ENCODE measurements at places on chromosomes 1 and 21.

GRCh38 chr1:208977012-208977411, 606.5 kb upstream of the CAMK1G start:
- DNase-seq, result no peak

DNA sequence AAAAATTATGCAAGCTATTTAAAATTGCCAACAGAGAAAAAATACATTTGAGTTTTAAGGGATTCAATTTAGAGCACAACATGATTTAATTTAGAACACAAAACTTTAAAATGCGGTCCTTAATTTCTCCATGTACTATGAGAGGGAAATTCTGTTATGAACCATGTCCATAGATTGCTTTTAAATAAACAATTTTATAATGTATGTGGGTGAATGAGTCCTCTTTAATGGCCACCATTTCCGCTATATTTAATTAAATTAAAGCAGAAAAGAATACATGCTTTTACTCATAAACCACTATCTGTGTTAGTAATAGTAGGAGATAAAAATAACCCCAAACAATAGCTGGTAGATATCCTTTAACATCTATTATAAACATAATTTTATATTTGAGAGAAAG, 914.6 kb downstream of the LTN1 start:
- no peak for DNase-seq

- DNase-seq, result no peak
Measured at GRCh38 chr21:30340714-30341573, 3.5 kb upstream of the KRTAP27-1 start.

DNA sequence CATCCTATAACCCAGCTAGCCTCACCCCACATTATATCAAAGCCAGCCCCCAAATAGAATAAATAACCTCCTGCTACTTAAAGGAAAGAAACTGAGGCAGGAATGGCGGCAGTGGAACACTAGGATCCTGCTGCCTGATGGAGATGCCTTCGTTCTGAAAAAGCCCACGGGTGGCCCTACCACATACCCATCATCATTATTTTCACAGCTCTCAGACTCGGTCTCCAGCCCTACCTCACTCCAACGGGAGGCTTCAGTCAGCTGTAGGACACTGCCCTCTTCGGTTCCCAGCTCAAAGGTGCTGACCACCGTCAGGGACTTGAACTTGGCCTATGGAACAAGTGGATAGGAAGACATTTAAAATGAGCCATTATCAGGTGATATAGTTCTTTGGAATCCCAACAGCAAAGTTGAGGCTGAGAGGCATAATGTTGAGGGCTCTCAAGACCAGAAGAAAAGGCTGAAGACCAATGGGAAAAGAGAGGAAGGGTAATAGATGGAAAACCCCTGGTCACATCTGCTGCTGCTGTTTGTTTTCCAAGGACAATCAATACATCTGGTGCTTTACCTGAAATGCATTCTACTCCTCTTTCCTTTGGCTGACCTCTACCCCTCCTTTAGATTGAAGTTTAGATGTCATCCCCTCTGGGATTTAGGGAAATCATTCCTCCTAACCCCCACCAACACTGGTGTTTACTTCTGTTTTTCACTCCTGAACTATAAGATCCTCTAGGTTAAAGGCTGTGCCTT, 7.8 kb upstream of the ANKRD35 start:
- DNase-seq, result no peak

- DNase-seq, result no peak
Measured at GRCh38 chr1:109266965-109267364, 16.0 kb downstream of the PSRC1 start.

DNA sequence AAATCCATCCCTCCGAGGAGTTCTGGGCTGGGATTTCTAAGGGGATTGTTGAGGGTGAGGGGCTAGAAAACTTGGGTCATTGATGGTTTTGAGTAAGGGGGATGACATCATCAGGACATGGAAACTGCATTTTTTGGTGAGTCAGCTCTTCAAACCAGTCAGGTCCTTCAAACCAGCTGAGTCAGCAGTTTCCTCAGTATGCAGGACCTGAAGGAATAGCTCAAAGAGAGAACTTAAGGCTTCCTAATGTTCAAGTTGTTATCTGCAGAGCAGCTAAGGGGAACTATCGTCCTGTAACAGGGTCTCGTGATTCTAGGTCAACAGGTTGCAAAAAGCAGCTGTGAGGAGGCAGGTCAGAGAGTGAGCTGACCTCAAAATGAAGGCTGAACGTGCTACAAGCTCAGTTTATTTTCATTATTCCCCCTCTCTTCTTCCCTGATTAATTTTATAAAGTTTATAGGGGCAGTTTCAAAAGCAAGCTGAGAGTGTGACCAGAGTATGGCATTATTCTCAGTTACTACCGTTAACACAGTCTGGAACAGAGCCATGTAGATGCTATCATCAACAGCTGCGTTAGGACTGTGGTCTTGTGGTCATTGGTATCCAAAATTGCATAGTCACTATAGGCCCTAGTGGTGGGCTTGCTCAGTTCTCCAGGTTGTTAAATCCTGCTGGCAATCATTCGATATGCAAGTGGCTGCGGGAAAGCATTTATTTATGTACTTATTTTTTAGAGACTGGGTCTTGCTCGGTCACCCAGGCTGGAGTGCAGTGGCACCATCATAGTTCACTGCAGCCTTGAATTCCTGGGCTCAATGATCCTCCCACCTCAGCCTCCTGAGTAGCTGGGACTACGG, 10.7 kb upstream of the SDC3 start:
- DNase-seq, result no peak

DNA sequence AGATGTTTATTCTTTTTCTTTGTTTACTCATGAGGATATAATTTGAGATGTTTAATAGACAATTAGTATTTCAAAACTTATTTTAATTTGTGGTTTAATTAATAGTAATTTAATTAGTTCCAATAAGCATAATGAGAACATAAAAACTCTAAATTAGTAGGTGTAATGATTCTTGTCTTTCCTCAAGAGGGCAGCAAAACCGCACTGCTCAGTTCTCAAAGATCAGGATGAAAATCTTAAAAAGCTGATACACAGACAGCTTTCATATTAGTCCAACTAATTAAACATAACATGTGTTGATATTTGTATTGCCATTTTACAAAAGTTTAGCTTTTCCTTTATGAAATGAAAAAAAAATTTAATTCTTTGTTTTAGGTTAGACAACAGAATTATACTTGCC, 106.7 kb upstream of the C21orf91 start:
- DNase-seq, result no peak

- no peak for DNase-seq
Measured at GRCh38 chr21:15052459-15052763, 12.4 kb downstream of the NRIP1 start.

DNA sequence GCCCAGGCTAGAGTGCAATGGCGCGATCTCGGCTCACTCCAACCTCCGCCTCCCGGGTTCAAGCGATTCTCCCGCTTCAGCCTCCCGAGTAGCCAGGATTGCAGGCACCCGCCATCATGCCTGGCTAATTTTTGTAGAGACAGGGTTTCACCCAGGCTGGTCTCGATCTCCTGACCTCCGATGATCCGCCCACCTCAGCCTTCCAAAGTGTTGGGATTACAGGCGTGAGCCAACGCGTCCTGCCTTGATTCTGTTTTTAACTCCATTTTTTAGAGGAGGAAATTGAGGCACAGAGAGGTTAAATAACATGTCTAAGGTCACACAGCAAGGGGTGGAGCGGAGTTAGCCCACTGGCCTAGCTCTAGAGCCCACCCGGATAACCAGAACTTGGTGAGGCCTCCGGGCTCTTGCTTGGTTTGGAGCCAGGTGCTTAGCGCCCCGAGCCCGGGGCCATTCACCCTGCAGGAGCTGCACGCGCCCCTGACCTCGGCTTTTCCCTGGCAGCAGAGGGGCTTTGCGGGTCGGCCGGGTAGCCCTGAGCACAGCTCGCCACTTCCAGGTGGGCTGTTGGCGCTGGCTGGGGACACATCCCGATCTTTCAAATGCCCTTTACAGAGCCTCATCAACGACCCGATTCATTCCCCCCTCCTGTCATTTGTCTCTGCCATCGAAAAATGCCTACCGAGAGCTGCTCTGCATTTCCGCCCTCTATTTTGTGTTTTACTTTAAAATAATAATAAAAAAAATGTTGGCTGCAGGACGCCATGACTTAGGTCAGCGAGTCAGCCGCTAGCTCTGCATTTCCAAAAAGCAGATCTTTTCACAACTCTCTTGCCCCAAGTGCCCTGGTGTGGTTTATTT, 11.2 kb downstream of the SIM2 start:
- no peak for DNase-seq

DNA sequence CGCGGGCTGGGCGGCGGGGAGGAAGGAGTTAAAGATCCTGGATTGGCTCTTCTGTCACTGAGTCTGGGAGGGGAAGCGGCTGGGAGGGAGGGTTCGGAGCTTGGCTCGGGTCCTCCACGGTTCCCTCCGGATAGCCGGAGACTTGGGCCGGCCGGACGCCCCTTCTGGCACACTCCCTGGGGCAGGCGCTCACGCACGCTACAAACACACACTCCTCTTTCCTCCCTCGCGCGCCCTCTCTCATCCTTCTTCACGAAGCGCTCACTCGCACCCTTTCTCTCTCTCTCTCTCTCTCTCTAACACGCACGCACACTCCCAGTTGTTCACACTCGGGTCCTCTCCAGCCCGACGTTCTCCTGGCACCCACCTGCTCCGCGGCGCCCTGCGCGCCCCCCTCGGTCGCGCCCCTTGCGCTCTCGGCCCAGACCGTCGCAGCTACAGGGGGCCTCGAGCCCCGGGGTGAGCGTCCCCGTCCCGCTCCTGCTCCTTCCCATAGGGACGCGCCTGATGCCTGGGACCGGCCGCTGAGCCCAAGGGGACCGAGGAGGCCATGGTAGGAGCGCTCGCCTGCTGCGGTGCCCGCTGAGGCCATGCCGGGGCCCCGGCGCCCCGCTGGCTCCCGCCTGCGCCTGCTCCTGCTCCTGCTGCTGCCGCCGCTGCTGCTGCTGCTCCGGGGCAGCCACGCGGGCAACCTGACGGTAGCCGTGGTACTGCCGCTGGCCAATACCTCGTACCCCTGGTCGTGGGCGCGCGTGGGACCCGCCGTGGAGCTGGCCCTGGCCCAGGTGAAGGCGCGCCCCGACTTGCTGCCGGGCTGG, at the start of gene NPR1:
Gene NPR1, plus strand, starts transcription at position 170 of the 818 bp plus-strand sequence. Its CDS starts 421 bp downstream, at position 591.
- DNase-seq, result peak; percentile 84

DNA sequence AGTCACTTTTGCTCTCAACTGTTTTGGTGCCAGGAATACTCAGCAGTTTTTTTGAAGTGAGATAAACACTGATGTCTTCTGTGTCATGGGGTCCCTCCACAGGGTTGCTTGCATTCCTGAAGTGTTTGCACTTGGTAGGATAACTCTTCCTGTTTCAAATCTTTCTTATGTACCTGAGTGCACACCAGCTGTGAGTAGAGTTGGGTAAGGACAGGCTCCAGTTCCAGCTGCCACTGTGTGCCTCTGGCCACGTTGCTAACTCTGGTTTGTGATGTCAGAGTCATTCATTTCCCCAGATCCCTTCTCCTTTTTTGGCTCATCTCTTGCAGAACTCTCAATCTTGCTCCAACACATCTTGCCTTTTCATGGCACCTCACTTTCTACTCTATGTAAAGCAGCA, 356.3 kb upstream of the B3GALT2 start:
- no peak for DNase-seq

DNA sequence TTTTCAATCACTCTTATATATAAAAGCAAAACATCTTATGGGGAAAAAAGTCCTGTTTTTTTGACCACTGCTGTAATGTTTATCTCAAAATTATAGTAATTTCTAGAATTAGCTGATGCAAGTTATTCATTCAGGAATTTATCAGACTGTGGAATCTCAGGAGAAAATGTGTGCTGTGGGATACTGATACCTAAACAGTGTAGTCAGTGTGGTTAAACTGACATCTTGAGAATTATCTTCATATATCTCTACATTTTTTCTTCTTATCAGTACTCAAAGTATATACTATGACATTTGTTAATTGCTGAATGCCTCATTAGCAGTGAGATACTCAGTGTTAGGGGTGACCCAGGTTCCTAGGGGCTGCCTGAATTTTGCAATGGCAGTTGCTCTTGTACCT, 839.3 kb downstream of the KCNT2 start:
- DNase-seq, result no peak

DNA sequence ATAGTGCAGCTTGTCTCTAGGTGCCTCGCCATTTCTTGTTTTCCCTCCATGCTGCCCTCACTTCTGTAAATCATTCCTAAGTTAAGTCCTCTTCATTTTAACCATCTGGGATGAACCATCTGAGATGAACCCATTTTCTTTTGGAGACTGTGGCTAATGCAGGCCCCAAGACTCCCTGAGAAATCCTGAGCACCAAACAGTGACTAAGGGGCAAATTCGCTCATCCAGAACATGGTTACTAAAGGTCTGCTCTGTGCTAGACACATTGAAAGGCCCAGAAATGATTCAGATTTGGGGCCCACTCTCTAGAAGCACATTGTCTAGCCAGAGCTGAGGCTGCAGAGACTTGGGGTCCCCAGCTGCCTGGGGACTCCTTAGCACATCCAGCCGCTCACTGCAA, 151.9 kb upstream of the CTTNBP2NL start:
- DNase-seq, result no peak

- no peak for DNase-seq
Measured at GRCh38 chr21:7917729-7918128, 2603.7 kb upstream of the TPTE start.

- DNase-seq, result no peak
Measured at GRCh38 chr1:95742591-95743089, 508.6 kb downstream of the RWDD3 start.

DNA sequence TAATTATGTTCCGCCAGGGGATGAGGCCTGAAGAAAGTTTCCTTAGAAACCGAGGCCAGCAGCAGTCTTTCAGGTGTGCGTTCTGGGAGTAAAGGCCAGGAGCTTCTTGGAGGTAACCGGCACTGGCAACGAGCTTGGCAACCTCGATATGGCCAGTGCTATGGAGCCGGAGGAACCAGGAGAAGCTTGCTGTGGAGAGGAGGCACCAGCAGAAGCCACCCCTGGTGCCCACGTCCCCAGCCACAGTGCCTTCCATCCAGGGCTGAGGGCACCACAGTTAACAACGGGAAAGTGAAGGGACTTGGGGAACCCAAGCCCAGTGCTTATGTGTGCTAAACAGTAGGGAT, 41.5 kb upstream of the LIN9 start:
- DNase-seq, result no peak

DNA sequence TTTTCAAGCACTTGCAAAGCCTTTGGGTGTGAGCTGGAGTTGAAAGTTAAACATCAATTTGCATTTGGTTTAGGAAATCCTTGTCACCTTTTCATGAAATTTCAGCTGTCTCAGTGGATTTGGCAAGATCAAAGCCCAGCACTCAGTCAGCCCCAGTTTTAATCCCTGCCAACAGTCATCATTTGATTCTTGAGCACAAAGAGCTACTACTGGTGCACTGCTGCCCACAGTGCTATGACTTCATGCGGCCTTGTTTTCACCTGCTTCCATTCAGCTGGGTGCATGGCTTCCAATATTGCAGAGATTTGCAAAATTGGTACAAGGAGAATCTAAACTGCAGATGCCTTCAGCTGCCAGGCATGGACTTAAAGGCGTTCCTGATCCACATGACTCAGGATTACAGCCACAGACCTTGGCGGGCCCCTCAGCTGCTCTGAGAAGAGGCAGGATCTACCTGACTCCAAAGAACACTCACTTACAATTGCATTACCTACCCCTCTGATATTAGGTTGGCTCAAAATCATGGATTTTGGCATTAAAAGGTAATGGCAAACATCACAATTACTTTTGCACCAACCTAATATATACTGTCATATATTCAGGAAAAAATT, 259.1 kb downstream of the DSCAM start:
- no peak for DNase-seq

- no peak for DNase-seq
Measured at GRCh38 chr1:241770115-241770514, 77.9 kb upstream of the EXO1 start.

Data from right kidney (tissue), 9 donors.